ENCODE measurements at places on chromosomes 2 and 18. TPM values are rescaled to one million over a fixed set of nuclear protein-coding genes. Genes with fewer than 3 reads are reported as not detected.

The MALL gene
- 32.4 TPM for total RNA-seq

The STPG4 gene
- total RNA-seq, result 6.5 TPM

The CPO gene
- not detected for total RNA-seq

The GLI2 gene
- 11.6 TPM for total RNA-seq

The GPAT2 gene
- total RNA-seq, result 11.0 TPM

The KLHL29 gene
- total RNA-seq, result 3.1 TPM

The KCNIP3 gene
- total RNA-seq, result 3.5 TPM
